HT1080 (cell line): ENCODE measurements at places on chromosomes 2 and 18.
A peak's percentile ranks its signal among the peaks of the same experiment; 100 is the strongest.

DNA sequence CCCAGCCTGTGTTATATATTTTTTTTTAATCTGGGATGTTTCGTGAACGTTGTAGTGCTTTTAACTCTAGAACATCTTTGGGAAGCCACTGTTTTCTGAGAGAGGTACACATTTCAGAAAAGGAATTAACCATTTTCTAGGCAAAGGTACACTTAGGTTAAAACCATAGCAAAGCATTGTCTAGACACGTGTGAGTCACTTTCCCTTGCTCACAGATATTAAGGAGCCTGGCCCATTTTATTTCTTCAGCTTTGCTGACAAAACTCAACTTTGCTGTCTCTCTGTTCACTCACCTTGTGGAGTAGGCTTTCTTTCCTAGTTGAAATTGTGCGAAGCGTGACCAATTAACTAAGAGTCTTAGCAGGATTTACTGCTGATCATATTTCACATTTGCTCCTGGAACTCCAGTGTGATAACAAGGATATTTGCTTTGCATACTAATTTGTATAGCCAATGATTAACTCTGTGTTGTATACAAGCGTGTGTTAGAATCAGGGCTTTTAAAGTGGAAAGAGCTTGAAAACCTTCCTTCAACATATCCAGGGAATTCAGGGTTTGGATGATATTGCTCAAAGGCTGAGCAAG is 215.0 kb upstream of the AGAP1 start:
- no peak for DNase-seq

DNA sequence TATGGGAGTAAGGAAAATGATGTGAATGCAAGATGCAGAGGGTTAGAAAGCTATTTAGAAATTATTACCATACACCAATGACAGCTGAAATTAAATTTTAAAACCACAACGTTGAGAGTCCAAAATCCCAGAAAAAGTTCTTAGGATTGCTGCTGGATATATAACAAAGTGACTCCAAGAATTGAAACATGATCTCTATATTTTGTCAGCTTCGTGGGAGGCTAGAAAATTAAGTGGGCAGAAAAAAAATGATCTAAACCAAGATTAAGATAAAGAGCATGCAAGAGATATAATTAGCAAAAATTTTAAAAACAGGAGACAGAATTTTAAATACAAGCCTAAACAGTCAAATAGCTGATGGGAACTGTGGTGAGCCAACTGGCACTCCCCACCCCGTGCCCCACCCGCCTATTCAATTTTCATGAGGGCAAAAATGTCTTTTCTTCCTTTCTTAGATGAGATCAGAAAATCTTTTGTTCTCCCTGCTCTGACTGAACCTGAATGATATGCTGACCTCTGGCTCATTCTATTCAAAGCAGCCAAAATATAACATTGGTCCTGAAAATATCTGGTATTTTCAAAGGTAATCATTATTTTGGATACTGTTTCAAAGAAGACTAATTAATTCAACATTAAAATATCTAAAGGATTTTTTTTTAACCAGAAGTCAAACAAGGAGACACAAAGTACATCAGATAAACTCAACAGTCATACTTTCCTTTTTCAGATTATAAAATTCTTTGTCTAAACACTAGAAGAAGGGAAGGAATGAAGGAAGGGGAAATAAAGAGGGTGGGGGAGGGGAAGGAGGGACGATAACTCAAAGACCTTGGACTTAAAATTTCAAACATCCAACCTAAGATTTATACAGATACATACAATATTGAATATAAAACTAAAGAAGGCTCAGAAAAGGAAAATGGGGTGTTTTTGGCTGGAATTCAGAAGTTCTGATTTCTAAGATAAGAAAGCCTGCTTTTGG is 12.2 kb downstream of the KANSL3 start:
- DNase-seq: no peak

DNA sequence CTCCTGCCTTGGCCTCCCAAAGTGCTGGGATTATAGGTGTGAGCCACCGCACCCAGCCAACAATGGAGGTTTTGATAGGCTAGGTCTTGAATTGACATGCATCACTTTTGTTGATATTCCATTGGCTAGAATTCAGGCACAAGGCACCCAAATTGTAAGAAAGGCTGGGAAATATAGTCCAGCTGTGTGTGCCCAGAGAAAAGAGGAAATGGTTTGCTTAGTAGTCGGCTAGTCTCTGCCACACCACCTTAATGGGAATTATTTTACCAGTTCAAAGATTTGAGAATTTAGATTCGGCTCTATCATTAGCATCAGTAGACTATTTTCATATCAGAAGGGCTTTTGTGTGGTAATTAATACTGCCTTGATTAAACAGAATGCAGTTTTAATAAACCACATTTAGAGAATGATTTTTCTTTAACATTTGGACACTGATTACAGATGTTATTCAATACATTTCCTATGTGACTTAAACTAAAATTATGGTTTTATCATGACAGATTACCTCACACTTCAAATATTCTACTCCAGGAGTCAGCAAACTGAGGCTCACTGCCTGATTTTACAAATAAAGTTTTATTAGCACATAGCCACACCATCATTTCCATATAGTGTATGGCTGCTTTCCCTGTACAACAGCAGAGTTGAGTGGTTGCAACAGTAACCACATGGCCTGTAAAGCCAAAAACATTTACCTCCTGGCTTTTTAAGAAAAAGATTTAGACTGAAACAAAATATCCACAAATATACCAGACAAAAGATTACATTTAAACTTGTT is 27.4 kb downstream of the DBI start:
- no peak for DNase-seq

- DNase-seq: peak; percentile 89
Measured at GRCh38 chr2:219453671-219454590, 19.3 kb downstream of the SPEG start.

GRCh38 chr2:58756336-58756735 is 515.2 kb upstream of the FANCL start:
- DNase-seq: no peak

- DNase-seq: no peak
Measured at GRCh38 chr2:25372405-25373268, 30.9 kb upstream of the DNMT3A start.

- DNase-seq: no peak
Measured at GRCh38 chr2:71526975-71527374, 73.6 kb downstream of the DYSF start.

GRCh38 chr18:23277399-23277798 is 142.1 kb downstream of the CABLES1 start:
- no peak for DNase-seq

DNA sequence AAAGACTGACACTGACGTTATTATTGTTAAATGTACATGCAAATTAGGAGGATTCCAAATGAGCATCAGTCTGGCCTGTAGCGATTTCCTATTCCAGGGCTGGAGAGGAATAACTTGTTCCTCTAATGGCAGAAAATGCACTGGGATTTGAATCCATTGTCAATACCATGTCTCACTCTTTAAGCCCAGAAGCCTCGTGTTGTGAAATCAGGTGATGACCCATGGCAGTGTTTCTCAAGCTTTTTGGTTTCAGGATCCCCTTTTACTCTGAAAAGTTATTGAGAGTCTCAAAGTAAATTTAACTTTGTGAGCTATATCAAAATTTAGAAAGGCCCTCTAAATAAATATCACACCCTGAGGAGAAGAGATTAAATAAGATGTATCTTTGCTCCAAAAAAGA is 279.2 kb downstream of the GALR1 start:
- DNase-seq: no peak

DNA sequence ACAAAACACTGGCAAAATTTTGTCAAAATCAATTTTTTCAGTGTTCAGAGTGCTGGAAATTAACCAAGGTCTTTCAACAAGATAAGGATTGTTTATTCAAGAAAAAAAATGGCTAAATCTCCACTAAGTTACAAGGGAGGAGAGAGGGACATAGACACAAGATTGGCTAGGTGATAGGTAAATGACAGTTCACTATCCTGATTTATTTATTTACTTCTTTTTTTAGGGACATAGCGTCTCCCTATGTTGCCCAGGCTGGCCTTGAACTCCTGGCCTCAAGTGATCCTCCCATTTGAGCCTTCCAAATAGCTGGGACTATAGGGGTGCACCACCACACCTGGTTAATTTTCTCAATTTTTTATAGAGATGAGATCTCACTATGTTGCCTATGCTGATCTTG is 3.7 kb upstream of the WDR33 start:
- no peak for DNase-seq

DNA sequence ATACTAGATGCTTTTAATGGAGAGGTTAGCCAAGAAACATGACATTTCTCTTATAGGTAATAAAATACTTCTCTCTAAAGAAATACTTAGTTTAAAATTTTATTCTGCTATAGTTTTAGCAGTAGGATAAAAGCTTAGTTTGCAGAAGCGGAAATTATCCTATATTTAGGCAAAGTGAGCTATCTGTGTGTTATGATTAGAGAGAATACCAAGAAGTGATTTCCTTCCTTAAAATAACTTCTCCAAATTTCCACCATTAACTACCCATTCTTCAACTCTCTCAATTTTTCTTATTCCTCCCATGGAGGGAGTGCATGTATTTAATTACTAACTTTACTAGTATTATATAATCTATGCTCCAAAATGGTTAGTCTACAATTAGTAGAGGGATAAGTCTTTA is 15.8 kb upstream of the IL1RL1 start:
- DNase-seq: no peak

DNA sequence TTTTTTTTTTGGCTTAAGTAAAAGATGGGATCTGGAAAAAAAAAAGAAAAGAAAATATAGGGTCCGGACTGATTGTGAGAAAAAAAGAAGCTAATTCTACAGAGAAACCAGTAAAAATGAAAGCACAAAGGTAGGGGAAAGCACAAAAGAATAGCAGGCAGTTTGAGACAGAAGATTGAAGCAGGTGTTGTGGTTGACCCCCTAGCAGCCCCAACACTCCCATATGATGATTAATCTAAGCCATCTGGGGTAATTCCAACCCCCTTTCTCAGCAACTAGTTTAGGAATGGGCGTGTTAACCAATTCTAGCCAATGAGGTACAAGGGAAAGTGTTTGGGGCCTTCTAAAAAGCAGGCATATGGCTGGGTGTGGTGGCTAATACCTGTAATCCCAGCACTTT is 77.0 kb downstream of the MBD2 start:
- no peak for DNase-seq

DNA sequence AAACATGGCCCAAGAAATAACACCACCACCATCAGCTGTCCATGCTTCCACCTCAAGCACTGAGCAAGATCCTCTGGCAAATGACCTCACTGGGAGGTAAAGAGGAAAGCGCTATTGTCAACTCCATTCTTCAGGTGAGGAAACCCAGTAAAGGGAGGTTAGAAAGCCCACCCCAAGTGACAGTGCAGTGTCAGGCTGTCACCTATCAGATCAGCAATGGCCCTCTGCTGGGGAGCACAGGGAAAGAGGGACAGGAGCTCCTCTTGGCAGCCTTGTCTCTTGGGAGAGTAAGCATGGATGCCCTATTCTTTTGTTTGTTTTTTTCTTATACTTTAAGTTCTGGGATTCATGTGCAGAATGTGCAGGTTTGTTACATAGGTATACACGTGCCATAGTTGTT is 104.3 kb upstream of the DAPL1 start:
- no peak for DNase-seq

GRCh38 chr2:118921646-118922045 is 20.3 kb upstream of the MARCO start:
- no peak for DNase-seq

GRCh38 chr2:228038967-228039366 is 142.5 kb downstream of the SPHKAP start:
- DNase-seq: no peak

- no peak for DNase-seq
Measured at GRCh38 chr2:190896477-190896876, 15.9 kb downstream of the GLS start.

GRCh38 chr2:163467251-163467630 is 268.6 kb downstream of the FIGN start:
- no peak for DNase-seq

DNA sequence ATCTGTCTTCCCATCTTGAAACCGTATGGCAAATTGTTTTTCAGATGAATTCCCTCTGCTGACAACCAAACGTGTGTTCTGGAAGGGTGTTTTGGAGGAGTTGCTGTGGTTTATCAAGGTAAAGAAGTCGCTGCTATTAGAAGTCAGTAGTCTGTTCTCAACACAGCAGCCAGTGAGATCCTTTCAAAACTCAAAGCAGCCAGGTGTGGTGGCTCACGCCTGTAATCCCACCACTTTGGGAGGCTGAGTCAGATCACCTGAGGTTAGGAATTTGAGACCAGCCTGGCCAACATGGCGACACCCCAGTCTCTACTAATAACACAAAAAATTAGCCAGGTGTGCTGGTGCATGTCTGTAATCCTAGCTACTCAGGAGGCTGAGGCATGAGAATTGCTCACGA is 2.1 kb downstream of the TYMS start:
- no peak for DNase-seq

GRCh38 chr18:36808681-36809080 is 20.1 kb downstream of the TPGS2 start:
- DNase-seq: peak; percentile 81
